ENCODE measurements at places on chromosomes 7 and 10.

DNA sequence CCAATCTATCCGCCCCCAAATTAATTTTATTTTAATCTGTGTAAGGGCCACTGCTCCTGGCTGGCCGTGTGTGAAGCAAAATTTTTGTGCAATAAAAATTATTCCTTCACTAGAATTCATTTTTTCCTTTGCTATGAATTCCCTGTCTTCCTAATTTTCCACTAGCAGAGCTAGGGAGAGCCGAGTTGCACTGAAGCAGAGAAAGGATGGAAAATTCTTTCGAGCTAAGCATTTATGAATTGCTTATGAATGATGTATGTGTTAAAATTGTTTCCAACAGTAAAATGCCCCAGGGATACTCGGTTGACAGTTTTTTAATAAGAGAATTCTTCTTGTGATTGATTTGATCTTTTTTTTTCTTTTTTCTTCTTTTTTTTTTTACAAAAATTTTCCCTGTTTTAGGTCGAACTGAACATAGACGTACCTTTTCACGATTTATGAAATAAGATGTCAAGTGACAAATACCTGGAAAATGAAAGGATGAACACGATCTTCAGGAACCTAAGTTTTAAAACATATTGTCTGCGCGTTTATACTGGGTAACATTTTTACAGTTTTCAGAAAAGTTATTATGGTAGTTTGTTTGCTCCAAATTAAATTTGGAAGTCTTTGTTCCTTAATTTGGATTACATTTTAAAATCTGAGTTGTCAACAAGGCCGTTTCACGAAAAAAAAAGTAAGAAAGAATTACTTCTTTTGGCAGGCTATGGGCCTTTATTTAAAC lies 288.8 kb upstream of the NFE2L3 start:
- no peak for DNase-seq

GRCh38 chr10:1402016-1402770 lies 335.1 kb downstream of the ADARB2 start:
- no peak for DNase-seq

GRCh38 chr7:132239422-132239994 lies 336.8 kb downstream of the PLXNA4 start:
- DNase-seq, result no peak

- DNase-seq, result peak; percentile 28
Measured at GRCh38 chr10:126147866-126148587, 240.2 kb downstream of the ADAM12 start.

GRCh38 chr10:72834183-72834825 lies 59.2 kb upstream of the OIT3 start:
- peak; percentile 44 for DNase-seq

- no peak for DNase-seq
Measured at GRCh38 chr7:90910136-90910535, 314.0 kb downstream of the CDK14 start.

- no peak for DNase-seq
Measured at GRCh38 chr10:78866731-78867554, 201.8 kb upstream of the ZMIZ1 start.

DNA sequence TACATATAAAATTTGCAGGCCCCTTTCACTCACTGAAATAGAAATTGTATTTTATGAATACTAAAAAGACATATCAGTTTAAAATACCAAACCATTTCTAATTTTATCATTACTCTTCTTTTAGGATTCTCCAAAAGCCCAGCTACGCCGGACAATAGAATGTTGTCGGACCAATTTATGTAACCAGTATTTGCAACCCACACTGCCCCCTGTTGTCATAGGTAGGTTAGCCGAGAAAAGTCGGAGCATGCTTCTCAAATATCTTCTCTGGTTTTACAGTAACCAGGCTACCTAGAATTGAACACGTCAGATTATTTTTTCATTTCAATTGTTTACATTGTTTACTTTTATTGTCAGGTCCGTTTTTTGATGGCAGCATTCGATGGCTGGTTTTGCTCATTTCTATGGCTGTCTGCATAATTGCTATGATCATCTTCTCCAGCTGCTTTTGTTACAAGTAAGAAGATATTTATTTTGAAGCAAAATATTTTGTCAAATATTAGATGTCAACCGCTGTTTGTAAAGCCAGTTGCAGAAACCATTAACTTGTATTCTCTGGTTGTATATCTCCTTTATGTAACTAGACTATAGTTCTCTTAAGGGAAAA lies 57.6 kb downstream of the MMRN2 start:
- peak; percentile 40 for DNase-seq

GRCh38 chr7:119254742-119255141 lies 1018.2 kb upstream of the KCND2 start:
- no peak for DNase-seq

DNA sequence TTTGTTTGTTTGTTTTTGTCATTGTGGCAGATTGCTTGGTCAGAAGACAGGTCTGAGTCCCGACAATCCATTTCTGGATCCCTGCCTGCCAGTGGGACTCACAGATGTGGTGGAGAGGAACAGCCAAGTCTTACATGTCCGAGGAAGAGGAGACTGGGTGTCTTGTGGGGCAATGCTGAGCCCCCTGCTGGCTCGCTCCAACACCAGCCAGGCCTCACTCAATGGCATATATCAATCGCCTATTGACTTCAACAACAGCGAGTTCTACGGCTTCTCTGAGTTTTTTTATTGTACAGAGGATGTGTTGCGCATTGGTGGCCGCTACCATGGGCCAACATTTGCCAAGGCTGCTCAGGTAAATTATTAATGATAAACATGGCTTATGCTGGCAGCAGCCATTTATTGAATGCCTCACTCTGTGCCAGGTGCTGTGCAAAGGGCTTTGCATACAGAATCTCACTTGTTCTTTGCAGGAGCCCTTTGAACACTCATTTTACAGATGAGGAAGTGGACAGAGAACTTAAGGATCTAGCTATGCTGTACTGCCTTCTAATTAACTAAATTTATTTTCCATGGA lies 33.3 kb downstream of the COX15 start:
- DNase-seq, result no peak

- no peak for DNase-seq
Measured at GRCh38 chr10:83760142-83760541, 379.2 kb upstream of the GHITM start.

- DNase-seq, result peak; percentile 80
Measured at GRCh38 chr10:33008499-33009243, 50.6 kb upstream of the ITGB1 start.

GRCh38 chr10:100081075-100082001 lies at the start of gene CPN1:
Gene CPN1, minus strand, starts transcription at chr10:100081869. Its CDS starts 244 bp downstream, at chr10:100081625.
- no peak for DNase-seq

DNA sequence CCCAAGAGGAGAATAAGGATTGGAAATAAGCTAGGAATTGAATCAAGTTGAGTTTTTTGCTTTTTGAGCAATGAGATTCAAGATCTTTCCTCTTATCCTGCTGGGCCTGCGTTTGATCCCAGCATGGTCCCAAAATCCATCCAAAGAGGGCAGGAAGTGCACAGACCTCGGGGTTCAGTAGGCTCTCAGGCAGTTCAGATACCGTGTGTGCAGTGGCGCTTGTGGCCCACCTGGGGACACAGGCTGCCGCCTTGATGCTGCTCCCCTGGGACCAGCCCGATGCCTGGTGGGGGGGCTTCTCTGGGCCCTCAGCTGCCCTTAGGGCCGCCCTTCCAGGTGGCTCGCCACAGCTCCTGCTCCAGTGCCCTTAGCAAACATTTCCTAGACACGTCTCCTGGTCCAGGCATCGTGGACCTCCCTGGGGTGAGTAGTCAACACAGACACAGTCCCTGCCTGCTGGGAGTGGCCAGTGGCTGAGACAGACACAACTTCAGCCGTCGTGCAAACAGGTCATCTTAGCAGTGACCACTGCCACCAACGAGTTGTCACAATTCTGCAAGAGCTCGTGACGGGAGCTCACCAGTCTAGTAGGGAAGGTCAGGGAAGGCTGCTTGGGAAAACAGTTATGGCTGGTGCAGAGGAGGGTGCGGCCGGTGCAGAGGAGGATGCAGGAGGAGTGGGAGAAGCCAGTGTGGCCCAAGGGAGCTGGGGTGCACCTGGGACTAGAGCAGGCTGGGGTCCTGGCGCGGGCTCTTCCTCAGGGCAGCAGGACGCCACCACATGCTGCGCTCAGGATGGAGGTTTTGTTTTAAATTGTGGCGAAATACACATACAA lies 21.7 kb upstream of the JAKMIP3 start:
- DNase-seq, result no peak

GRCh38 chr7:136138991-136139390 lies 161.8 kb upstream of the MTPN start:
- DNase-seq, result no peak

DNA sequence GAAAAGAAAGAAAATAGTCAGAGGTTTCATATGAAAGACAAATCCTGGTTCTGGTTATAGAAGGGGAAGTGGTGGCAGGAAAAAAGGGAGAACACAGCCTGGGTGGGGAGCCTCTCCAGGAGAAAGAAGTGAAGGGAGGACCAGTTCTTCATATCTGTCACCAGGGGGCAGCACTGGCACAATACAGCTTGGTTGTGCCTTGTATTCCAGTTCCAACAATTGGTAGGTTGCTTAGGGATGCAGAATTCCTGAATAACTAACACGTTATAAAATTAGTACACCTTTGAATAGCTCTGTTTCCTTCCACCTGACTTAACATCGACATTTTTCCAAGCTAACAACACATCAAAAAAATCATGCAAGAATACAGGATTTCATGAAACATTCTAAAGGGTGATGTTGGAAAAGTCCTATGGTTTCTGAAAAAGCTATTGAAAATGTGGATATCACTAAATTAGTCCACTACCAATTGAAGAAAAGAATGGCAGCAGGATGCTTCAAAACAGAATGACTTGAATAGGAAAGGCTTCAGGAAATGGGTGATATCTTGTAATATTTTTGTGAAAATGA lies 52.9 kb downstream of the CYP26A1 start:
- DNase-seq, result peak; percentile 8

- DNase-seq, result no peak
Measured at GRCh38 chr7:80908360-80908797, 10.5 kb downstream of the SEMA3C start.

- DNase-seq, result no peak
Measured at GRCh38 chr7:117706210-117706609, 167.0 kb downstream of the CTTNBP2 start.

- no peak for DNase-seq
Measured at GRCh38 chr7:40723829-40724228, 589.0 kb downstream of the SUGCT start.

- DNase-seq, result no peak
Measured at GRCh38 chr7:32155712-32156111, 85.5 kb upstream of the PDE1C start.

DNA sequence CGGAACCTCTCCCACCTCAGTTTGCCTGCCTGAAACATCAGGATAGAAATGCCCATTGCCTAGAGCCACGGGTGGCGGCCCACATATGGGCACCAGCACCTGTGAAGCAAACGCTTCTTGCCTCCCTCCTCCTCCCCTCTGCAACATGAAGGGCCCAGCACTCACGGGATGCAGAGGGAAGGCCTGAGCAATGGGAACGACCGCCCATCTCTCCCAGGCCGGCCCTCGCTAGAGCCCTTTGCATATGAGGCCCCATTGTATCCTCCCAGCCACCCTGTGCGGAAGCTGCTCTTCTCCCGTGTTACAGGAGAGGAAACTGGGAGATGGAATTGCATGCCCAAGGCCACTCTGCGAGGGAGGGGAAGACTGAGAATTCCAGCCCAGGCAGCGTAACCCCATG lies 88.2 kb downstream of the RGS10 start:
- DNase-seq, result no peak

GRCh38 chr10:122245897-122246296 lies 25.2 kb upstream of the BTBD16 start:
- DNase-seq, result no peak

DNA sequence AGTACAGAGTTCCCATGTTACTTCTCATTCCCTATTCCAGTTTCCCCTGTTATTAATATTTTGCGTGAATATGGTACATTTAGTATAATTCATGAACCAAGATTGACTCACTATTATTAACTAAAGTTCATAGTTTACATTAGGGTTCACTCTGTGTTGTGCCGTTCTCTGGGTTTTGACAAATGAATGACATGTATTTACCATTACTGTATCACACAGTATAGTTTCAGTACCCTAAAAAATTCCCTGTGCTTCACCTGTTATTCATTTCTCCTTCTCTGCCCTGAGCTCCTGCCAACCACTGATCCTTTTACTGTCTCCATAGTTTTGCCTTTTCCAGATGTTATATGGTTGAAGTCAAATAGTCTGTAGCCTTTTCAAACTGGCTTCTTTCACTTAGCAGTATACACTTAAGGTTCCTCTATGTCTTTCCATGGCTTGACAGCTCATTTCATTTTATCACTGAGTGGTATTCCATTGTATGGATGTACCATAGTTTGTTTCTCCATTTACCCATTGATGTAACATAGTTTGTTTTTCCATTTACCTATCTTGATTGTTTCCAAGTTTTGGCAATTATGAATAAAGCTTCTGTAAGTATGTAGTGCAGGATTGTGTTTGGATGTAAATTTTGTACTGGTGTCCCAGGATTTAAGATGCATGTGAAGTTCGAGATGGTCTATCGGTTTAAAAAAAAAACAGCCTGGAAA lies 58.8 kb downstream of the CDK14 start:
- no peak for DNase-seq

DNA sequence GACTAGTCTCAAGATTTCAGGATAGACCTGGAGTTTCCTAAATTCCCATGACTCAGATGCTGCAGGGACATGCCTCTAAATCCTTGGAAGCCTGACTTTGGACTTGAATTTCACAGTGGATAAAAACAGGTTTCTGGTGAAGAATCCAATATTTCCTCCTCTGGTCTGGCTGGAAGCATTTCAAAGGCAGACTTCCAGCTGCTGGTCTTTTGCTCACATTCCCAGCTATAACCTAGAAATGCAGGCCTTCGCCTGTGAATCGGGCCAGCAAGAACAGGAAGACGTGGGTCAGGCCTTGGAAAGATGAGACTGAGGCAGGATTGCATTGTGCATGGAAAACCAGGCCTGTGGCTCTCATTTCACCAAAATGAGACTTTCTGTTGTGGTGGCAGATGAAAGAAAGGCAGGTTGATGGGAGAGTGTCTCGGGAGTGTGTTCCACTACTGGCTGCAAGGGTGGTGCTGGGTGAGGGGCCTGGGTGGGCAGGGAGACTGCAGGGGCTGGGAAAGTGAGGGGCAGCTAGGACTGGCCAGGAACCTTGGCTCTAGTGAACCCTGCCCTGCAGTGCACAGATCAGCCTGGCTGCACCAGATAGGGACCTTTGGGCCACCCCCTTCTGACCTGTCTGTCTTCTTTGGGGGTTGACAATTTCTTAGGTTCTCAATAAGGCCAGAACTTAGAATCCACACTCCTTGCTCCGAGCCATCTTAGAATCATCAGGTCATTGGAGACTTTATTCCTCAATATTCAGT lies 488.8 kb upstream of the MKI67 start:
- no peak for DNase-seq

DNA sequence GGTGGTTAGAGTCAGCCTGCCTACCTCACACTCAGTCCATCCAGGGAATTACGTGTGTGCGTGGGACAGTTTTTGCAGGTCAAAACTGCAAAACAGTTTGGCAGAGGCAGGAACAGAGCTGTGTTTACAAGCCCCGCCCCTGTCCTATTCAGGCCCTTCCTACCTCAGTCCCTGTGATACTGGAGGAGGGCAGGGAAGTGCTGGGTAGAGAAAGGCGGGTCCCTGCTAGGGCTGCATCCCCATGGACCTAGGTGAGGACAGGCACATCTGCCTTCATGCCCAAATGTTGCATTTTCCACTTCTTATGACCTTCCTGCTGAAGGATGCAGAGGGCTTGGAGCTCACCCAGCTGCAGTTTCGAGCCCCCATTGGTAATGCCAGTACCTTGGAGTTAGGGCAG lies 25.1 kb downstream of the SBDS start:
- DNase-seq, result no peak

All from Daoy (cell line).